ENCODE measurements at places on chromosomes 11 and 22.
A peak's percentile ranks its signal among the peaks of the same experiment; 100 is the strongest.

GRCh38 chr11:20840341-20840740 is 171.0 kb downstream of the NELL1 start:
- DNase-seq, result no peak

GRCh38 chr11:68682531-68682961 is 1.8 kb upstream of the GAL start:
- DNase-seq, result peak; percentile 32

GRCh38 chr11:64037027-64037634 is 1.4 kb downstream of the FLRT1 start:
- DNase-seq, result no peak

DNA sequence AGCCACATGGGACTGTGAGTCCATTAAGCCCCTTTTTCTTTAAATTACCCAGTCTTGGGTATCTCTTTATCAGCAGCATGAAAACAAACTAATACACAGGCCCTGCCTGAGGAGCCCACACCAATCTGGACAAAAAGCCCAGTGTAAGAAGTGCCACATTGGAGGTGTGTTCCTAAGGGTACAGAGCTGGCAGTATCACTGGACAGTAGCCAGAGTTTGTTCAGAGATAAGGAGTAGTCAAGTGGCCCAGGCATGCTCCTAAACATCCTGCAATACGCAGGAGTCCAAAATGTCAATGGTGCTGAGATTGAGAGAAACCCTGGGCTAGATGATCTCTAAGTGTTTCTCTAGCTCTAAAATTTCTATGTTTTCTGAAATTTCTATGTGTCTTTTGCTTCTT is 27.0 kb upstream of the POGLUT3 start:
- DNase-seq, result no peak

GRCh38 chr11:73135346-73136284 is 6.5 kb downstream of the FCHSD2 start:
- DNase-seq, result no peak

All from right forelimb (tissue), 1 donor.